ENCODE measurements at places on chromosomes 5 and 9. TPM values are rescaled to one million over a fixed set of nuclear protein-coding genes. Genes with fewer than 3 reads are reported as not detected.

Gene CER1
- not detected for total RNA-seq

Gene CEMIP2
- total RNA-seq = 74.1 TPM

Gene SOHLH1
- total RNA-seq = not detected

Gene LECT2
- total RNA-seq = not detected

Gene SARDH
- 2.0 TPM for total RNA-seq

Gene PCDHGA3
- not detected for total RNA-seq

Gene ORM2
- total RNA-seq = not detected

Gene TMC1
- total RNA-seq = not detected

GRCh38 chr9:135520916-135521607, at the start of gene LCN1:
TSS of gene LCN1 (plus strand) at chr9:135521440. CDS start at chr9:135521498, 58 bp downstream.
- DNase-seq = no peak

DNA sequence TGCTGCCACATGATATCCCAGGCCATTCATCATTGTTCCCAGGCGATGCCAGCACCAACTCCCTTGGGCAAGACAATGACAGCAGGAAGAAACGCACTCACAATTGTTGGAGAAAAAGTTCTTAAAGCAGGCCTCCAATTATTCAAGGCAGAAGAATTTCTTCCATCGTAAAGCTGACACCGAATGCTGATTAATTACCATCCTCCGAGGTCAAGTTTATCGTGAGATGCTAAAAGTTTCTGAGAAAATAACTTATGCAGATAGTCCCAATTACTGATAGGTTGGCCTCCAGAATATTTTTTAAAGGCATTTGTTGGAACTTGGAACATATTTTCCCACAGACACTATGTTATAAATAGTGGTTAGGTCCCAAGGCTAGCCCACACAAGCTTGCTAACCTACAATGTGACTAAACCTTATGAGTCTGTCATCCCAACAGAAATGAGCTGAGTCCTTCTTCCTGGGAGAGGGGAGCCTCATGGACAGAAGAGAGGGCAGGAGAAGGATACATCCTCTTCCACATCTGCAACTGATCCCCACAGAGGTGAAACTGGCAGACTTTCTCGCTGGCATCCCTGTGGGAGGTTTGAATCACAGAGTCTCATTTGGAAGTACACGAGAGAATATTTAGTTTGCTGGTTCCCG, 202.4 kb upstream of the TBC1D2 start:
- no peak for DNase-seq

DNA sequence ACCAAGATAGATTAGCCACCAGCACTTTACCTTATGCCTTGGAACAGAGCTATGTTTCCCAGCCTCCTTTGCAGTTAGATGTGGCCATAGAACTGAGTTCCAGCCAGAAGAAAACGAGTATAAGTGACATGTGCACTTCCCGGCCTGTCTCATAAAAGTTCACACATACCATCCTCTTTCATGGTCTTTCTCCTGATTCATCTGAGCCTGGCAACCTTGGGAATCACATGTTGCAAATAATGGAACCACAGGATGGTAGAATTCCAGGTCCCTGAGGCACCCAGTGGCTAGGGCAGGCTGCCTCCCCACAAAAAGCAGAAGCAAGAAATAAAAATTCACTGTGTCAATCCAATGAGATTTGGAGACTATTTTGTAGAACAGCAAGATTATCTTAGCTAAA, 128.1 kb downstream of the PDE4D start:
- DNase-seq = no peak

DNA sequence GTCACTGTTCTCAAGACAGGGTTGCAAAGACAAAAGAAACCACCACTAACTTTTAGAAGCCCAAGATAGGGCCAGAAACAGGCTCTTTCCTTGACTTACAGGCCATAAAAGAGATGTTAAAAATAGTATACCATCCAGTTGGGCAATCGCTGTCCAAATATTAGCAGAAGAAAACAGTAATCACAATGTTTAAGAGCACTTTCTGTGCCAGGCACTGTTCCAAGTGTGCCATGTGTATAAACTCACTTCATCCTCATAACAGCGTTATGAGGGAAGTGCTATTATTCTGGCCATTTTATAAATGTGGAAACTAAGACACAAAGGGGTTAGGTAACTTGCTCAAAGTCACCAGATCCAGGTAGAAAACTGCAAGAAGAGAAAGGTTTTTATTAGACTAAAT, 111.7 kb downstream of the KCNN2 start:
- no peak for DNase-seq

GRCh38 chr5:95730011-95730700, 980 bp upstream of the RHOBTB3 start:
- no peak for DNase-seq

DNA sequence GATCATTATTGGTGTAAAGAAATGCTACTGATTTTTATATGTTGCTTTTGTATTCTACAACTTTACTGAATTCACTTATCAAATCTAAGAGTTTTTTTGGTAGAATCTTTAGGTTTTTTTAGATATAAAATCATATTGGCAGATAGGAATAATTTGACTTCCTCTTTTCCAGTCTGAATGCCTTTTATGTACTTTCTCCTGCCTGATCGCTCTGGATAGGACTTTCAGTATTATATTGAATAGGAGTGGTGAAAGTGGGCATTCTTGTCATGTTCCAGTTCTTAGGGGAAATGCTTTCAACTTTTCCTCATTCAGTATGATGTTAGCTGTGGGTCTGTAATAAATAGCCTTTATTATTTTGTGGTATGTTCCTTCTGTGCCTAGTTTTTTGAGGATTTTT, 8.3 kb downstream of the AHRR start:
- DNase-seq = no peak

DNA sequence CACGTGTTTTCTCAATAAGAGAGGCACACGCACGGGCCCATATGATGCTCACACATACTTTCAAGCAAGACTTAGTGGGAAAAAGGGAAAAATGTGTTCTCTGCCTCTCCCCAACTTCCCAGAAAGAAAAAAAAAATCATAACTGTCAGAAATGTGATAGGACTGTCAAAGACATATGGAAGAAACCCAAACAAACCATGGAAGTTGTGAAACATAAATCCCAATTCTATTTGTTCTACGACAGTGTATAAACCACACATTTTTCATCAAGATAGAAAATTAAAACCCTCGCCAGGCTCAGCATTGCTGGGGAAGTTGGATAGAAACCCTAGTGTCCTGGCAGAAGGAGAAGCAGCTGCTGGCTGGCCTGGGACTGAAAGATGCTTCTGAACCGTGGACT, 211.9 kb downstream of the PAX5 start:
- DNase-seq = no peak

- no peak for DNase-seq
Measured at GRCh38 chr5:1725641-1726468, 73.8 kb downstream of the MRPL36 start.

DNA sequence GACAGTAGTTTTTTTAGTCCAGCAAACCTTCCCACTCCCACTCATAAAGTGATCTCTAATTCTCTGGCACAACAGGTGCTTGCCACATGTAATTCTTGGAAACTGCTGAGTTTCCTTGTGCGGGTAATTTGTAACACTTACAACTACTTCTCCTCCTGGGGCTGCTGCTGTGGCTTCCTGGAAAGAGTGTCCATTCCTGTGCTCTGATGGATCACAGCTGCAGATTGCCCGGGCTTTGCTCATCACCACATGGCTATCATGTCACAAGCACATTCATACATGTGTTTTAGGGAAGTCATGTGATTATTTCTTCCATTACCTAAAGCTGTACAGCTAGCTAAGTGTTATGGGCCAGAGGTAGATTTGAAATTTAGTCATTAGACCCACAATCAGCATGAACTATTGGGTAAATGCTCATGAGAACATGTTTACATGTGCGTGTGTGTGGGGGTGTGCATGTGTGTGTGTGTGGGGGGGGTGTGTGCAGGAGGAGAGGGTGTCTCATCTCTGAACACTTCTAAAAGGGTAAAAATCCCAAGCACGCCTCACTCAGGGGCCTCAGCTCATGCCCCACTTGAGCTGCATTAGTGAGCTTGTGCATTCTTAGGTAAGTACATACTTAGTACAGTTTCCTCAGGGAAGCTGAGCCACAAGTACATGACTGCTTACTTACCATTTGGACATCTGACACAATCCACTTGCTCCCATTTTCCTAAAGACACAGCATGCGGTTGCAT, 118.1 kb upstream of the CCDC112 start:
- DNase-seq = no peak

DNA sequence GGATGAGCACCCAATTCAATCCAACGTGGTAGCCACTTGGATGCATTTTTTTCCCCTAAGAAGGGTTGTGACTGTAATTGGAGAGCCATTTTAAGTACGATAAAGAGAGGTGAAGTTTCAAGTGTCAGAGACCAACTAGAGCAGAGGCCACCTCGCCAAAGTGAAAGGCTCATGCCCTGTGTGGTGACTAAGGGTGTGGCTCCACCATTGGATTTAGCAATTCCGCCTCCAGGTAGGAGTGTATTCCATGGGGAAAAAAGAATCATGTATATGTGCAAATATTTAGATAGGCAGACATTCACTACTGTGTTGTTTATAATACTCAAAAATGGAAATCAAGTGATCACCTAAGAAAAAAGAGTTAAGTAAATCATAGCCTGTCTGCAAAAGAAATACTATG, 53.1 kb upstream of the S1PR3 start:
- DNase-seq = no peak

DNA sequence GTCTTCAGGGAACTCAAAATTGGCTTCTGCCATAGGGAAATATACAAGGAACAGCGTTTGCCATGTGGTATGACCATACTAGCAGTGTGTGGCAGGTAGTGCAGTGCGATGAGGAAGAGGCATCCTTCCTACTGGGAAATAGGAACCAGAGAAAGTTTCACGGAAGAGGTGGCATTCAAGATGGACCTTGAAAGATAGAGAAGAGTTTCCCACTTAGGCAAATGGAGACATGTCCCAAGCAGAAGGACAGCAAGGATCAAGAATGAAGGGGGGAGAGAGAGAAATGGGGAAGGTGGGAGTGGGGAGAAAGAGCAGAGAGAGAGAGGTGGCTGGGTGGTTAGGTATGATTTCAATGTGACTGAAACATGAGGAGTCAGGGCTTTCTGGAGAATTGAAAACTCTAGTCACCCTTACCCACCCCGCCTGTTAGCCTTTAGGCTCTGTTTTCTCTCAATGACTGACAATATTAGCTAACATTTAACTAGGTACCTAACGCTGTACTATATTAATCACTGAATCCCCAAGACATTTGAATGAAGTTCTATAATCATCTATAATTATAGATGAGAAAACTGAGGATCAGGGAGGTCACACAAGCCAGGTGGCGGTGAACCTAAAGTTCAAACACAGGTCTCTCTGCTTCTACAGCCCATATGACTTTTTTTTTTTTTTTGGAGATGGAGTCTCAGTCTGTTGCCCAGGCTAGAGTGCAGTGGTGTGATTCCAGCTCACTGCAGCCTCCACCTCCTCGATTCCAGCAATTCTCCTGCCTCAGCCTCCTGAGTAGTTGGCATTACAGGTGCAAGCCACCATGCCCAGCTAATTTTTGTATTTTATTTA, 171.3 kb downstream of the NR3C1 start:
- no peak for DNase-seq

DNA sequence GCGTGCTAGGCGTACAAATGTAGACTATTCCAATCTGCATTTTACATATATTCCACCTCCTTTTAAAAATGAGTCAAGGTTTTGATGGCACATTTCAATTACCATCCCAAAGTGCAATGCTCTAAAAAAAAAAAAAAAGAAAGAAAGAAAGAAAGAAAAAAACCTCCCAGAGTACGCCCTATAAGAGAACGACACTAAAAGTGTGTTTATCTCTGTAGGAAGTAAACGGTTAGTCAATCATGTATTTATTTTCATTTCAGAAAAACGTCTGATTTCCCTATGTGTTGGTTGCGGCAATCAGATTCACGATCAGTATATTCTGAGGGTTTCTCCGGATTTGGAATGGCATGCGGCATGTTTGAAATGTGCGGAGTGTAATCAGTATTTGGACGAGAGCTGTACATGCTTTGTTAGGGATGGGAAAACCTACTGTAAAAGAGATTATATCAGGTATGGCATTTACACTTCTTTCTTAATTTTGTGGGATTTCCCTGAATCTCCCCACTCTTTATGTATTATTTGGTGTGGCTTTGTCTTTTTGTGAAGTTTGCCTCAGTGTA, 1.1 kb downstream of the ISL1 start:
- DNase-seq = no peak

DNA sequence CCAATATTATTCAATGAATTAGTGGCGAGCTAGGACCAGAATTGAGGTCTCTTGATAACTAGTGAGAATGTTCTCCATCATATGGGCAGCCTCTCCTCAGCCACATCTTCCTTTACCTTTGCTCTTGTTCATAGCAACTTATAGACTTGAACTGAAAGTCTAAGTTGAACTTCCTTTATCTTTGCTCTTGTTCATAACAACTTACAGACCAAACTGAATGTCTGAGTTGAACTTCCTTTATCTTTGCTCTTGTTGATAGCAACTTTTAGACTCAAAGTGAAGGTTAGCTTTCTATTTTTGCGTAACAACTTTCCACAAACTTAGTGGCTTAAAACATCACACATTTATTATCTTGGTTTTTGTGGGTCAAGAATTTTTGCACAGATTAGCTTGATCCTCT, 146.4 kb upstream of the C9orf72 start:
- no peak for DNase-seq

DNA sequence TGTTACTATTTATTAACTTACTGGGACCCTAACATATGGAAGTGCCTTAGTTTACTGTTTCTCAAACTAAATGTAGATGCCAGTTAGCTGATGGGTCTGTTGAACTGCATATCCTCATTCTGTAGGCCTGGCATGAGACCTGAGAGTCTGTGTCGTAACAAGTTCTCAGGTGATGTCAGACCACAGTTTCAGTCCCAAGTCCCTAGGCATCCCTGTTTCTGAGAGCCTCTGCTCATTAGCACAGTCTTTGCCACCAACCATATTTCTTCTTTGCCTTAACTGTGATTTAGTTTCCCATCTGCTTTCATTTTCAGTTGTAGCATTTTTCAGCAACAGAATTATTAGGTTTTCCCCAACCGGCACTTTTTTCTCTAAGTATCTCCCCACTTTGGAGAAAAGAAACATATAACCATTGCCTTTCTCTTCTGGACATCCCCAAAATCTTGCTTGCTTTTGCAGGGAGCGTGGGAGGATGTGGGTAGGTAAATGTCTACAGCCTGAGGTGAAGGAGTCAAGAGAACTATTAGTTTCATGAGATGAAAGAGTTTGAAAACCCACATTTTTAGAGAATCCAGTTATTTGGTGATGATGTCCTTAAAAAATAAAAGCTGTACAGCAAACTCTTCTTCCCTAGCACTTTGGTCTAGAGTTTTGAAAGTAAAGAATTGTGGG, 74.6 kb downstream of the NUDT12 start:
- no peak for DNase-seq

- DNase-seq = no peak
Measured at GRCh38 chr5:110951373-110951791, 120.1 kb upstream of the TSLP start.

Measured in CD8-positive, alpha-beta memory T cell (primary cell).